ENCODE measurements at places on chromosomes 1 and 21.

GRCh38 chr21:44889625-44890337 is 16.3 kb upstream of the PTTG1IP start:
- DNase-seq = no peak

DNA sequence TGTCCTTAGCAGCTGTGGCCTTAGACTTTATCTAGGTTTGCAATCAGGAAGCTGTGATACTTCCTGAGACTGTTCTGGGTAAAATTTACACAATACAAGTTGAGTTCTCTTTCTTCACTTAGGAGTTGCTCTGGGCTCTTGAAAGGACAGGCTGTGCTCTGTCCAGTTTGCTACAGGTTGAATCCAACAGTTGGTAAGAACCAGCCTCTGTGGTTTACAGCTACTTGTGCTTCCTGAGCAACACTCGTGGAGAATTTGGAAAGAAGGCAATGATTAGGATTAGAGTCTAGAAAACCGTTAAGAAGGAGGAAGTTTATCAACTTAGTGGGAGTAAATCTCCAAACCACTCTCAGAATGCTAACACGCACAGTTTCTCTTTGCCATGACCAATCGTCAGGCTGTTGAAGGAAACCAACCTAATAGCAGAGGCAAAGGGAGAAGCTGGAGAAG is 26.8 kb downstream of the GFI1 start:
- no peak for DNase-seq

- no peak for DNase-seq
Measured at GRCh38 chr1:54811066-54811465, 9.9 kb upstream of the TTC22 start.

DNA sequence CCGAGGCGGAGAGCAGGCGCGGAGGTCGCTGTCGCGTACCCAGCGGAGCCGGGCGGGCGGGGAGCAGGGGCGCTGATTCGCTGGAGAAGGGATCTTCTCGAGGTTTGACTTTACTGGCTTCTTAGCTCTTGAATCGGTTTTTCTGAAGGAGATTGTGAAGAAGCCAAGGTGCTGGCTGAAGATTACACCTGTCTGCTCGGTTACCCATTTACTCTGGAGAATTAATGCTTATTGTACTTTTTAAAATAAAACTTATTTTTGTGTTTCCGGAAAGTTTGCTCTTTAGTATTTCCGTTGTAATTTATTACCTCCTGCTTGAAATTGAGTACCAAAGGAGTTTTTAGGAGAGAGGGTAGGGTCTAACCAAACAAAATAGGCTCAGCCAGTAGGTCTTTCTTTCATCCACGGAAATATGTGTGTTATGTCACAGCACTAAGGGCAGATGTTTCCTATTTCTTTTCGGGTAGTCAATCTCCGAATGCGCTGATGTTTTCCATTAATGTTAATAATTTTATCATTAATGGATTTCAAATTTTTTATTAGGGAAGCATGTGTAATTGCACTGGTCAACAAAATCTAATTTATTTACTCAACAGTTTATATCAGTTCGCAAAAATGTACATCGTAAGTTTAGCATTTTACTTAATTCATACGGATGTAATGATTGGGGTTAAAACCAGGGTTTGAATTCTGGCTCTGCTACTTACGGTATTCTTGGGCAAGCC is 510 bp upstream of the GNG5 start:
- no peak for DNase-seq

- DNase-seq = no peak
Measured at GRCh38 chr1:170687621-170688020, 23.7 kb downstream of the PRRX1 start.

- no peak for DNase-seq
Measured at GRCh38 chr21:33015756-33016155, 10.0 kb upstream of the OLIG2 start.

DNA sequence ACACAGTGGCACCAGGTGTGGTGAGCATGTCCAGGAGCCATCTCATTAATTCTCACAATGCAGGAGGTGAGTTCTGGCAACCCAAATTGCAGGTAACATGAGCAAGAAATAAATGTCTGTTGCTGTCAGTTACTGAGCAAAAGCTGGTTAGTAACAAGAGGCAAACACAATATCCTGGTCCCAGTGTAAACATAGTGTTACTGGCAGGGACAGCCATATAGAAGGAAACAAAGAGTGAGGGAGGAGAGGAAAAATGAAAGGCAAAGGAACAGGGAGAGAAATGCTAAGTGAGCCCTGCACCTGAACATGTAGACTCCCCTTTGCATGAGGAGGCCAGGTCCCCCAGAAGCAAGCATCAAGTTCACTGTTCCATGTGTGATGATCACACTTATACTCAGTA is 203.6 kb downstream of the TRABD2B start:
- DNase-seq = no peak

DNA sequence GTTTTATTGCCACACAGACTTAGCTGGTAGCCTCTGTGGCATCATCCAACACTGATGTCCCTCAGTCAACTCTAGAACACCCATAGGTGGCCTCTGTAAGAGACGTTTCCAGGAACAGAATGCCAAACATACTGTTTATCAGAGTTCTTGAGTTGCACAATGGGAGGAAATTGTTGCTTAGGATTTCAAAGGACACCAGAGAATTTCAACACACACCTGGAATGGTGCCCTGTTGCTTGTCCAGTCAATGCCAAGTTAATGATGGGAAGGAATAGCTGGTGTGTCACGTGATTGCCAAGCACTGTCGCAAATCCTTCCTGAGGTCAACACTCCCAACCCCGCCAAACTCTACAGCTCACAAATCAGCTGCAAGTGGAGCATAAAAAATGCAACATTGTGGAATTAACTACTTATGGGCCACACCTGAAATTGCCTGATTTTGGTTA is 28.6 kb upstream of the DUSP23 start:
- DNase-seq = no peak

Data from RPMI8226 (cell line).